Glutamatergic neuron (in vitro differentiated cells): ENCODE measurements at places on chromosomes 12 and 14. TPM values are rescaled to one million over a fixed set of nuclear protein-coding genes. Genes with fewer than 3 reads are reported as not detected.

The CLSTN3 gene
- total RNA-seq, result 113 TPM

The YEATS4 gene
- total RNA-seq, result 27.3 TPM

DNA sequence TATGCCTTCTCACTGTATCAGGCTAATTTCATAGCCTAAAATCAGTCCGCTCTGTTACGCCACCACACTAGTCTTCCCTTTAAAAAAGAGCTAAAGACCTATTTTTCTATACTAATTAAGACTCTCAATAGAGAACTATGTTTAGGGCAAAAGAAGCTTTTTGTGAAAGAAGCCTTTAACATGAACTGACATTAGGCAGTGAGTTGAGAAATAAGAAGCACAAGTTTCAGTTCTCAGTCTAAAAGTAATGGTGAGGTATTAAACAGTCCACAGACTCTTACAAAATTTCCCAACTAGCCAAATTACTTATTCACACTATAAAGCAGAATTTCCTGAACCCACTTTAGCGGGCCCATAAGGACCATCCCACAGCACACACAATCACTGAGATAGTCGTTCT lies 93.7 kb downstream of the SOX5 start:
- H3K27ac ChIP-seq, result no peak overlapping the region
- no peak for DNase-seq
- H3K4me3 ChIP-seq, result no peak overlapping the region

GRCh38 chr12:131057211-131057721 lies 103.6 kb downstream of the ADGRD1 start:
- no peak for DNase-seq
- no peak overlapping the region for H3K4me3 ChIP-seq
- no peak overlapping the region for H3K27ac ChIP-seq
- peaks cover 2% of the 10 kb centered on the region for H3K36me3 ChIP-seq
- H3K27me3 ChIP-seq, result peaks cover 5% of the 10 kb centered on the region

GRCh38 chr12:16118586-16118985 lies 158.9 kb downstream of the SLC15A5 start:
- no peaks in the 10 kb centered on the region for H3K4me1 ChIP-seq
- H3K27me3 ChIP-seq, result peaks cover 1% of the 10 kb centered on the region
- no peak overlapping the region for H3K27ac ChIP-seq
- no peaks in the 10 kb centered on the region for H3K36me3 ChIP-seq

- peaks cover 4% of the 10 kb centered on the region for H3K27me3 ChIP-seq
- no peak for DNase-seq
- no peaks in the 10 kb centered on the region for H3K4me1 ChIP-seq
- peak overlapping the region; percentile 66 for H3K27ac ChIP-seq
Observed at GRCh38 chr12:104276273-104277131, 27.0 kb upstream of the EID3 start.
